Amniotic epithelial cell (primary cell): ENCODE measurements at places on chromosomes 11 and 22.

DNA sequence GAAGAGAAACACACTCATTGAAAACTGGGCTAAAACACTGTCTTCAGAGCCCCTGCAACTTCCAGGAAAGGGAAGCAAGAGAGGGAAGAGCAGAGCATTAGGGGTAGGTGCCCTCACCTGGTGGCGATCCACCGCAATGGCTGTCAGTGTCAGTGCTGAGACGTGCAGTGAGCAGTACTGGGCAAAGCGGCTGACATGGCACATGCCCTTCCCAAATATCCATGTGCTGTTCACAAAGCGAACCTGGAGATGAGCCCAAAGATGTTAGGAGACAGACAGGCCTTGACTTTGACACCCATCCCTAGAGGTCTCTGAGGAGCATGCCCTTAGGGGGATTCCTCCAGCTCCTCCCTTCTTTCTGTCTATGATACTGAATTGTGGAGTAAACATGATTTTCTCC, 4.9 kb downstream of the GPR83 start:
- DNase-seq = no peak

- DNase-seq = no peak
Measured at GRCh38 chr11:10414659-10415058, 40.4 kb upstream of the AMPD3 start.

GRCh38 chr22:41352058-41352457, 29.7 kb upstream of the TEF start:
- DNase-seq = peak; percentile 41

GRCh38 chr11:86251345-86251744, 6.8 kb downstream of the EED start:
- no peak for DNase-seq

- DNase-seq = peak; percentile 29
Measured at GRCh38 chr11:57493507-57494503, 21.7 kb downstream of the SLC43A1 start.

GRCh38 chr11:45941285-45941684, 18.8 kb downstream of the LARGE2 start:
- DNase-seq = no peak

DNA sequence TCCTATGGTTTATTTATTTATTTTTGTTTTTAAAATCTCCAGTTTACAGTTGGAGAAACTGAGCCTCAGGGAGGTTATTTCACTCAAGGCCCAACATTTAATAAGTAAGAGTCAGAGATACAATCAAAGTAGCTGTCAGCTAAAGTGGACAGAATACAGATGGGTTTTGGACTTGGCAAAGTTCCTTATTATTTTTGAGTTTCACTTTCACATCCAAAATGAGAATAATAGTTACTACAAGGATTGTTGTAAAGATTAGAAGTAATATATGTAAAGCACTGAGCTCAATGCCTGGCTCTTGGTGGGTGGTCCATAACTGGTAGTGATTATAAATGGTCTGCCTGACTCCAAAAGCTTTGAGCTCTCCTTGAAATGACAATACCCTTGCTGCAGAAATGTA, 87.5 kb upstream of the SESN3 start:
- no peak for DNase-seq

DNA sequence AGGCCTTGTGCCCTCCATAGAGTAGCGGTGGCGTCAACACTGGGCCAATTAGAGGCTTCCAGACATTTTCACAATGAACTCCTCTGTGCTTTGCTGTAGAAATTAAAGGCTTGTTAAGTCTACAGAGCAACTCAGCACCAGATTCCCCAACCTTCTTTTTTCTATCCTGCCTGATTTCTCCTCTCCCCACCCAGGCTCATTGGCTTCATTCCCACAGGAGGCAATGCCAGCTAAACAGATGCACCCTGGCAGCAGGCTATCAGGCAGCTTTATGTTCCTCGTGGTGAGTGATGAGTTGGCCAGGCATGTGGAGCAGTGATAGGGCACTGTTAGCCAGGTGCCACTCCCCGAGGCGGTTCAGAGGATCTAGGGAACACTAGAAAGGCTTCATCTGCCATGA, 4.8 kb downstream of the DIXDC1 start:
- no peak for DNase-seq

DNA sequence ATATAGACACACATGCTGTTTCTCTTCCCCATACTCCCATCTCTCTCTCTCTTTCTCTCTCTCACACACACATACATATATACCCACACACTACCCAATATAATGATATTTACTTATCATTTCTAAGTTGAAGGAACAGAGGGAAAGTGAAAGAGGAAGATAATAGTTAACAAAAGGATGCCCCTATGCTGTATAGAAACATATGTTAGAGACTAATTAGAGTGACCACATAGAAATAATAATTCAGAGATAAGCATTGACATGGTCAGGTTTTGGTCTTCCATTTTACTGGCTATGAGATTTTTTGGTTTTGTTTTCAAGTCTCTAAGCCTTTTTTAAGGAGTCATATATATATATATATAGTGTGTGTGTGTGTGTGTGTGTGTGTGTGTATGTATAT, 445.7 kb upstream of the CHORDC1 start:
- DNase-seq = no peak

DNA sequence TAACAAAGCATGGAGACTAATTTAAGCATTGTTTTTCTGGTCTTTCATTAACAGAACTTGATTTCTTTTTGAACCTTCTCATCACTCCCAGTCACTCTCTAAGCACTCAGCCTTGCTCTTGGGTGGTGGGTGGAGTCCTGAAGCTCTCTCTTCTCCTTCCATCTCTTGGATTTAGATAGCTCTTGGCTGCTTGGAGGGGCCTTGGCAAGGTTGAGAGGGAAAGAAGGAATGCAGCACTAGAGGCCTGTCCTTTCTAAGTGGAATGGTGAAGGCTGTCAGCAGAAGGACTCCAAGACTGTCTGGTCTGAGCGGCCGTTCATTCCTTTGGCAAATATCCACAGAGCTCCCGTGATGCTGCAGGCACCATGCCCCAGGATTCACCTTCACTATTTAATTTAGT, 168.6 kb upstream of the E2F8 start:
- no peak for DNase-seq

GRCh38 chr11:72433455-72434036, 785 bp downstream of the CLPB start:
- no peak for DNase-seq

DNA sequence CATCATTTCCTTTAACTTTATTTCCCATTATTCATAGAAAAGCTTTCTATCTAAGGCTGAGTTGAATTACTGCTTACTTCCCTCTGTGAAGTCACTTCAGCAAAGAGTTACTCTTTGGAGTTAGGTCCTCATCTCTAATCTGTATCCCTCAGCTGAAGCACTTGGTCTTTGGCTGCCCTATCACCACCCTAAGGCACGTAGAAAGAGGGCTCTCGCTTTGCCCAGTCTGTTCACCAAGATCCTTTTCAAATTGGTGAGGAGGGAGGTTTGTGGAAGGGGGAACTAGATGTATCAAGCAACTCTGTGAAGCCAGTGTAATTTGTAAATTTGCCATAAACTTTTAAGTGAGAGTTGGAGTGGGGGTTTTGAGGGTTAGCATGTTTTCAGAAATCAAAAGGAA, 43.4 kb downstream of the PAX6 start:
- no peak for DNase-seq
